ENCODE measurements at places on chromosomes 16 and 17.

GRCh38 chr17:7809086-7809790, 24.8 kb upstream of the KDM6B start:
- DNase-seq, result no peak

DNA sequence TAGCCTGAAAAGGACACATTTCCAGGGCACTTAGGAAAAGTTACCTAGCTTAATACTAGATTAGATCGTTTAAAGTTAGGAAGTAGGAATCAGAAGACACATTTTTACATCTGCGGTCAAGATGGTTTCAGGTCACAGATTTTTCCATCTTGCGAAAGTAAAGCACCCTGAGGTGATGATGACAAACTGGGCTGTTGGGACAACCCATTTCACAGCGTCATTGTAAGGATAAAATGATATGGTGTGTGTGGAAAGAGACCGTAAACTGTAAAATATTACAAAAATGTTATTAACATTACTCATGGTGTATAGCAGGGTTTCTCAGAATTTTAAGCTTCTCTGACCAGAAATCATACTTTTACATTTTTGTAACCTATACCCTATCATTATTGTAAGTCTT, 10.1 kb upstream of the MAP2K6 start:
- DNase-seq, result no peak

GRCh38 chr16:19844945-19845641, 39.6 kb downstream of the GPRC5B start:
- peak; percentile 72 for DNase-seq

- DNase-seq, result no peak
Observed at GRCh38 chr16:14284930-14285512, 213.9 kb downstream of the MRTFB start.

DNA sequence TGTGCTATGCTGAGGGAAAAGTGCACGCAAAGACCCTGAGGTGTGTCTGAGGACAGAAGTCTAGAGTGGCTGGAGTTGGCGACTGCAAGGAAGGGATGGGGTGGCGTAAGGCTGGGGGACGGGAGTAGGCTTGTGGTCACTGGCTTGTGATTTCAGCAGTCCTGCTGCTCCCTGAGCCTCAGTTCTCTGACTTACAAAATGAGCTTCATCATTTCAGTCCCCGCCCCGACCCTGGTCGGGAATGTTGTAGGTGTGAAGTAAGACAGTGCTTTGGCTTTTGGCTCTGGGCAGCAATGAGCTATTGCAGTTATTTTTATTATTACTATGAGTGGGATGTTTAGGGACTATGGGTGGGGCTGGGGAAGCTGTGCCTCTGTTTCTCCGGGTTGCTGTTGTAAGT, 8.6 kb downstream of the ADGRG1 start:
- DNase-seq, result no peak

GRCh38 chr17:70169709-70170597, 621 bp downstream of the KCNJ2 start:
- DNase-seq, result no peak

DNA sequence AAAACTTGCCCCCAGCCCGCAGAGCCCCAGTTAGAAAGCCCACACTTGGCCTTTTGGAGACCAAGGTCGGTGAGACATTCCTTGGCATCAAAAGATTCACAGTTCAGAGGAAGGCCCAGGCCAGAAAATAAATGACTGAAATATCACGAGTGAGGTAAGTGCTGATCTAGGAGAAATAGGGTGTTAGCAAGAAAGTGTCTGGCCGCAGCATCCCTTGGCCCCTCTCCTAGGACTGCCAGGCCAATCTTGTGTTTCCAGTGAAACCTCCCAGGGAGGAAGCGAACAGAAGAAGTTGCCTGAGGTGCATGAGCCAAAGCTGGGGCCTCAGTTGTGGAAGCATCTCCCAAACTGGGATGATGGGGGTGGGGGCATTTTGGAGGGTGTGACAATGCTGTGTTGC, 22.5 kb upstream of the NSMCE1 start:
- no peak for DNase-seq

- no peak for DNase-seq
Observed at GRCh38 chr17:17713839-17714238, 32.6 kb downstream of the RAI1 start.

DNA sequence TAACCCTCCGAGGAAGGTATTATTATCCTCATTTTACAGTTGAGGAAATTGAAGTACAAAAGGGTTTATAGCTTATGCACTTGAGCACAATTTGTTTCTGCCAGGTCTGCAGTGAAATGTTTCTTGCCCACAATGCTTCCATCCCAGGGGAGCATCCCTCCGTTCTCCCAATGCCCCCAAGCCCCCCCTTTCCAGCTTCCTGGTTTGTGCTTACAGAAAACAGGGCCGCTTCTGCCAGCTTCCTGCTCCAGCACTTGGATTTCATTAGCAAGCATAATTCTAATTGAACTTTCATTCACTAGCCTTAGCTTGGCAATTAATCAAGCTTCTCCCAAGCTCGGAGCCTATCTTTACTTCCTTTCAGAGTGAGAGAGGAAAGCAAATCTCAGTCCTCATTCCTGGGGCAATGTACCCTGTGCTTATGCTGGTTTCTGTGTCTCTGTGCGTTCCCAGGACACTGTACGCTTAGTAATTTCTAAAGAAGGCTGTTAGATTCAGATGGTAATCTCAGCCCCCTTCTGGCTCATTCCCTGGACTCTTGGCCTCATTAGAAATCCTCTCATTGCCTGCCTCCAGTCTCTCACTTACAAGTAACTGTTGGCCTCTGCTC, 141.6 kb downstream of the HS3ST2 start:
- DNase-seq, result no peak

GRCh38 chr17:2302778-2303203, 794 bp downstream of the SMG6 start:
- no peak for DNase-seq

GRCh38 chr17:36117505-36118382, 14.1 kb downstream of the CCL4 start:
- DNase-seq, result no peak

DNA sequence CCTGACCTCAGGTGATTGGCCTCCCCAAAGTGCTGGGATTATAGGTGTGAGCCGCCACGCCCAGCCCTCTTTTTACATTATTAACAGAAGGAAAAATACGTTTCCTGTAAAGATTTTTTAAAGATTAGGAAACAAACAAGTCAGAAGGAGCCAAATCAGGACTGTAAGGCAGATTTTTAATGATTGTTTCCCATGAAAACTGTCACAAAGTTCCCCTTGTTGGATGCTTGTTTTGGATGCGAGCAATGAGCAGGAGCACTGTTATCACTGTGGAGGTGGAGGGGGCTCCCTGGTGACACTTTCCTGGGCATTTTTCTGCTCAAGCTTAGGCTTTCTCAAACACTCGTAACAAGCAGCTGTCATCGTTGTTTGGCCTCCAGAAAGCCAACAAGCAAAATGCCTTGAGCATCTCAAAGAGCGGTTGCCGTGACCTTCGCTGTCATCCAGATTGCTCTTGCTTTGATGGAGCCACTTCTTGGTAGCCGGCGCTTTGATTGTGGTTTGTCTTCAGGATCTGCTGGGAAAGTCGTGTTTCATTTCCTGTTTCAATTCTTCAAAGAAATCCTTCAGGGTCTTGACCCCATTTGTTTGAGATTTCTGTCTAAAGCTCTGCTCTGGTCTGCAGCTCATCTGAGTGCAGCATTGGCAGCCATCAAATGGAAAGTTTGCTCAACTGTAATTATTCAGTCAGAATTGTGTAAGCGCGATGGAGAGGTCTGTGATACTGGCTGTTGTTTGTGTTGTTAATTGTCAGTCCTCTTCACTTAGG, 128.7 kb downstream of the RPTOR start:
- DNase-seq, result no peak

DNA sequence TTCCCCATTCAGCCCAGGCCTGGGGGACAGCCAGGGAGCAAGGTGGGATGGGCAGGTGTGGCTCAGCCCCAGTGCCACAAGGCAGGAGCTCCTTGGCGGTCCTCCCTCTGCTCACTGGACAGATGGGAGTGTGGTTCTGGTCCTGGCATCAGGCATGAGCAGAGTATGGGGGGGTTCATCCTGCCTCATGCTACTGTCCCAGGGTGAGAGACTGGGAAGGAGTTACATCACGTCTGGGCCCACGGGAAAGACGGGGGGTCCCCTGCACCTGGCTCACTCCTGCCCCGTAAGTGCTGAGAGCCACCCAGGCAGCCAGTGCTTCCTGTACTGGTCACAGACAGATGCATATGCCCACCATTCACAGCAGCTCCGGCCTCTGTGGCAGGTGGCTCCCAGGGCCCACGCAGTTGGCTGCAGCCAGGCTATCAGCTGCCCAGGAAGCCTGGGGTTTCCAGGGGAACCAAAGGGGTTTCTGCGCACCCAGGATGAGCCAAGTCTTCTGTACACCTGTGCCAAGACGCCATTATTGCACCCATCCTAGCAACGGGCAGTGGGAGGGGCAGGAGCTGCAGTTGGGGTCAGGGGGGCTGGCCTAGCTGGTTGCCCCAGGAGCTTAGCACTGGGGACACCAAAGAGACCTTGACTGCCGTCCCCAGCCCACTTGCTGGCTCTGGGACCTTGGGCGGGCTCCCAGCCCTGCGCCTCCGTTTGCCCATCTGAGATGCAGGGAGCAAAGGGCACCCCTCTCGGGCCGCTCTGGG, 1.9 kb downstream of the BAIAP3 start:
- no peak for DNase-seq

DNA sequence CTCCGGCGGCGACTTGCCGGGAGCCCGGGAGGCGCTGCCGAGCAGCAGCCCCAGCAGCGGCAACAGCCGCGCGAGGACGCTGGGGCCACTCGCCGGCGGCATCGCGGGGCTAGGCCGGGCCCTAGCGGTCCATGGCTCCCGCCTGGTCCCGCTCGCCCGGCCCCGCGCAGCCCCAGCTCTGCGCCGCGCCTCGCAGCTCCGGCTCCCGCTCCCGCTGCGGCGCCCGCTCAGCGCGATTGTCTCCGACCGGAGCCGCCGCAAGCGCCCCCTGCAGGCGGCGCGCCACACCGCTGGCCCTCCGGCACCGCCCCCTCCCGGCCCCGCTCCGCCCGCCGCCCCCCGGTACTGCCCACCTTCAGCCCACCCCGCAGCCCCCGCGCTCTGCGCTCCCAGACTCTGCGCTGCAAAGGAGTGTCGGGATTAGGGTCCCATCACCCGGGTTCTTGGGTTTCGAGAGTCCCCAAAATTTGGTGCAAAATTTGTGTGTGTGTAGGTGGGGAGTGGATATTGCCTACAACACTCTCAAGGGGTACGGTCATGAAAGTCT, at the start of gene FAM171A2:
FAM171A2 (minus strand) TSS at position 241 of the 547 bp plus-strand sequence; CDS start at position 102, 139 bp downstream.
- no peak for DNase-seq

DNA sequence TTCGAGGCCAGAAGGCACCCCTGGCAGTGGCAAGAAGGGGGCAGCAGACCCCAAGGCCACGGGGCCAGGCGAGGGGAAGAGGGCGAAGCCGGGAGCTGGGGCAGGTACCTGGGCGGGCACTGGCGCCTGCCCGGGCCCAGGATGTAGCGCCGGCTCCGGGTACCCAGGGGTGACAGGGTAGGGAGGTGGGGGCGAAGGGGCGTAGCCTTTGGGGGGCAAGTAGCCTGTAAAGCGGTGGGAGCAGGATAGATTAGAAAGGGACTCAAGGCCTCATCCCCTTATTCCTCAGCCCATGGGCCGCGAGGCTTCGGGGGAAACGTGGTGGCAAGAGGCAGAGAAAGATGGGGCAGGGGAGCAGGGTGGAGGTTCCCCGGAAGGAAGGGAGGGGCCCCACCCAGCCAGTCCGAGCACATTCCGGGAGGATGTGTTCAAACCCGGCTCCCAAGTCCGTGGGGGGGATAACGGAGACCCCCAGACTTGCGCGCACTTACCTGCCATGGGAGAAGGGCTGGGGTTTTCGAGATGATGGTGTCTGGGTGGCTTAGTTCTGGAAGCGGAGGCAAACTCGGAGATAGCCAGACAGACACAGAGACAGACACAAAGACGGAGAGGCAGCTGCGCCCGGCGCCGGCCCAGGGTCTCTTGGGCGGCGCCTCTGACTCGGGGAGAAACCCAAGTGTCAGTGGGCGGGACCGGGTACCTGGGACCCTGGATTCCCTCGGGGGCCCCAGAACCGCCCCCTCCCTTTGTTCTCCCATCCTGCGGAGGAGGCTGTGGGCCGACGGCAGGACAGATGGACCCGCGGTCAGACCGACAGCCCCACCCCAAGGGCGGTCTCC, 493 bp downstream of the PLSCR3 start:
- DNase-seq, result no peak

DNA sequence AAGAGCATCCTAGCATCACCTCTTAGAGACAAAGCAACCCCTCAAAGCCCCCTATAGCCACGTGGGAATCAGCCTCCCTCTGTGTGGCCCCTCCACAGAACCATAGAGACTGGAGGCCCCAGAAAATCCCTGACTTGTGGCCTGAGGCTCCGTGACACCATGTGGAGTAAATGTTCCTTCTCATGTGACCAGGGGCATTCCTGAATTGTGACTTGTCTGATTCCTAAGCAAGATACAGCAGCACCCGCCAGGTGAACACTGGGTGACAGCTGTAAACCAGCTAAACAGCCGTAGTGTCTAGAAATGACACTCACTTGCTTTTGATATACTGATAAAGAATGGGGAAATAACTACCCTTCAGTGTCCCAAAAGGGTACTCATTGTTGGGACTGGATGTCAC, 79.0 kb downstream of the DYNLRB2 start:
- DNase-seq, result no peak

DNA sequence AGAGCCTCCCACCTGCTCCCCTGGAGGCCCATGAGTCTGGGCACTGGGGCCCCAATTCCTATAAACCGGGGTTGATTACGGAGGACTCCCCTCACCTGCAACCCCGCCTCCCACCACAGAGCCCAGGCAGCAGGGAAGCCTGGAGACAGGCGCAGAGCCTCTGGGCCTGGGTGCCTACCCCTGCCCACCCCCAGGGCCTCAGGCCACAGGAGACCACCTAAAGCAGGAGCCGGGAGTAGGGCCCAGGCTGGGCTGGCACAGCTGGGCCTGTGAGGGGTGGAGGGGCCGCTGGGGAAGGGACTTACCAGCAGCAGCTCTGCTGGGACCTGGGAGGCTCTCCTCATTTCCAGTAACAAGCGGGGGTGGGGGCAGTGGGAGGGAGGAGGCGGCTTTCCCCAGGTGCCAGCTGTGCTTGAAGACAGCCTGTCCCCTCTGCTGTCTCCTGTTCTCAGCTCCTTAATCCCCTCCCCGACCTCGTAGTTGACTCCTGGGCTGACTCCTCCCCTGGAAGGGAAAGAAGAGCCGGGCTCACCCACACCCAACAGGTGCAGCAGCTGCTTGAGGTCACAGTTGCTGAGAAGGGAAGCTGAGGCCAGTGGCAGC, 46.8 kb downstream of the TMEM235 start:
- no peak for DNase-seq

- DNase-seq, result no peak
Observed at GRCh38 chr17:48393283-48393682, 36.7 kb downstream of the SKAP1 start.

GRCh38 chr16:55189224-55189623, 134.8 kb upstream of the IRX6 start:
- DNase-seq, result no peak

DNA sequence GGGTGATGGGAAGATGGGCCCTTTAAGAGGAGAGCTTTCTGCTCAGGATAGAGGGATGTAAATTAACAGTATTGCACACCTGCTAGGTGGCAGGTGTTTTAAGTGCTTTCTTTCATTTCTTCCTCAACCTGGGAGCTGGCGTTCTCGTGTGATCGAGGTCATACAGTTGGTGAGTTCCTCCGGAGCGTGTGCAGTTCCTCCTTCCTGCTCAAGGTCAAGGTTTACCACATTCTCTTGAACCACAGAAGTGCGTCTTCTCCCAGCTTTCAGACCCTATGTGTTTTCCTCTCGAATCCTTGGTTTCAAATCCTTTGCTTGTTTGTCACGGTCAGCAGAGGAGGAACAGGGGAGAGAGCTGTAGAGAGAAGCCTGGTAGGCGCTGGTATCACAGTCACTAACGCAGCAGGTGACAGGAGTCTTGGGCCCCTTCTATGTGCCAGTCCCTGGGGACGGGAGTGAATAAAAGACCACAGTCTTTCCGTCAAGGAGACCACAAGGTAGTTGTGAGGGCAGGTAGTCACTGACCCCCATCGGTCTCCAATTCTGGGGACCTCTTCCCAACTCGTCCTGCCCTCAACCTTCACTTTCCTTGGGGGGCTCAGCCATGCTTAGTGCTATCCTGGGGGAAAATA, 791 bp downstream of the DNAI2 start:
- DNase-seq, result no peak

Data from non-pigmented ciliary epithelial cell (primary cell).